ENCODE measurements at places on chromosomes 16 and 17. TPM values are rescaled to one million over a fixed set of nuclear protein-coding genes. Genes with fewer than 3 reads are reported as not detected.

GRCh38 chr17:4706121-4706520, 2.2 kb upstream of the PELP1 start:
- H3K27ac ChIP-seq: peak overlapping the region; percentile 47
- H3K27me3 ChIP-seq: peaks cover 2% of the 10 kb centered on the region
- DNase-seq: no peak
- H3K36me3 ChIP-seq: no peaks in the 10 kb centered on the region

GRCh38 chr16:47461598-47462266, 601 bp downstream of the PHKB start:
- H3K4me1 ChIP-seq: peaks cover 73% of the 10 kb centered on the region
- H3K4me3 ChIP-seq: peak overlapping the region; percentile 96
- H3K27ac ChIP-seq: peak overlapping the region; percentile 97
- no peaks in the 10 kb centered on the region for H3K36me3 ChIP-seq
- peaks cover 8% of the 10 kb centered on the region for H3K27me3 ChIP-seq

DNA sequence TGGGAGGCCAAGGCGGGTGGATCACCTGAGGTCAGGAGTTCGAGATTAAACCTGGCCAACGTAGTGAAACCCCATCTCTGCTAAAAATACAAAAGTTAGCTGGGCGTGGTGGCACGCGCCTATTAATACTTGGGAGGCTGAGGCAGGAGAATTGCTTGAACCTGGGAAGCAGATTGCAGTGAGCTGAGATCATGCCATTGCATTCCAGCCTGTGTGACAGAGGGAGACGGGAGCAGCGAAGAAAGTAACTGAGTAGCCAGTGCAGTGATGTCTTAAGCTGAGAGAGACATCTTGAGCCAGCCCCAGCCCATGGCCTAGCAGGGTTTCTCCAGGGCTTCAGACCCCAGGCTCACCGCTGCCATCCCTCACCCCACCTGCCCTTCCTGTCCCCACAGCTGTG, 9.8 kb upstream of the SMIM5 start:
- H3K4me1 ChIP-seq: no peaks in the 10 kb centered on the region
- H3K27me3 ChIP-seq: no peaks in the 10 kb centered on the region
- H3K36me3 ChIP-seq: peaks cover 8% of the 10 kb centered on the region
- DNase-seq: no peak
- H3K27ac ChIP-seq: no peak overlapping the region
- no peak overlapping the region for H3K4me3 ChIP-seq

DNA sequence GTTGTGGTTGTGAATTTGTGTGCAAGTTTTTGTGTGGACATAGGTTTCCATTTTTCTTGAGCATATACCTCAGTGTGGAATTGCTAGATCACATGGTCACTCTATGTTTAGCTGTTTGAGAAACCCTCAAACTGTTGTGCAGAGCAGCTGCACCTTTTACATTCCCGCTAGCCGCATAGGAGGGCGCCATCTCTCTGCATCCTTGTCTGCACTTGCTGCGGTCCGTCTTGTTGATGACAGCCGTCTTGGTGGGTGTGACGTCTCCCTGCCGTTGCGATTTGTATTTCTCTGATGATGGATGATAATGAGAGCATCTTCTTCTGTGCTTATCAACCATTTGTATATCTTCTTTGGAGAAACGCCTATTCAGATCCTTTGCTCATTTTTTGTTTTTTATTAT, 25.1 kb upstream of the IL17C start:
- no peak overlapping the region for H3K4me3 ChIP-seq
- H3K27ac ChIP-seq: no peak overlapping the region
- peaks cover 27% of the 10 kb centered on the region for H3K36me3 ChIP-seq

DNA sequence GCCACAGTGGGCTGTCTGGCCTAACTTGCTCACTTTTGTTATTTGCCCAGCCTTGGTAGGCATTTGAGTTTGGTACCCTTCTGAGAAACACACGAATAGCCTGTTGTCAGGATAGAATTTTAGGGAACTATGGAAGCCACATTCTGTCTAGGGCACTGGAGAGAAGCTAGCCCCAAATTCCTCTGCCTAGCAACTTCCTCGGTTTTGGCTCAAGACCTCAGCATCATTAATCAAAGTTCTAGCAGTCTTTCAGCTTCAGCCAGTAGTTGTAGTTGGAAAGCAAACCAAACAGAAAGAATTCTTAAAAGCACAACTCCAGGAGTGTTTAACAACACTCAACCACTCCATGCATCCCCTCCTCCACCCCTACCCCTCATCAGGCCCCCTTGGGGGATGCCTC, 572.1 kb upstream of the PSMD7 start:
- H3K4me3 ChIP-seq: no peak overlapping the region
- H3K4me1 ChIP-seq: no peaks in the 10 kb centered on the region
- H3K27me3 ChIP-seq: no peaks in the 10 kb centered on the region
- no peak overlapping the region for H3K27ac ChIP-seq
- no peak for DNase-seq
- H3K36me3 ChIP-seq: no peaks in the 10 kb centered on the region

GRCh38 chr17:9044772-9045463, 23.6 kb downstream of the NTN1 start:
- H3K36me3 ChIP-seq: no peaks in the 10 kb centered on the region
- H3K4me1 ChIP-seq: no peaks in the 10 kb centered on the region
- no peak for DNase-seq
- H3K4me3 ChIP-seq: no peak overlapping the region

DNA sequence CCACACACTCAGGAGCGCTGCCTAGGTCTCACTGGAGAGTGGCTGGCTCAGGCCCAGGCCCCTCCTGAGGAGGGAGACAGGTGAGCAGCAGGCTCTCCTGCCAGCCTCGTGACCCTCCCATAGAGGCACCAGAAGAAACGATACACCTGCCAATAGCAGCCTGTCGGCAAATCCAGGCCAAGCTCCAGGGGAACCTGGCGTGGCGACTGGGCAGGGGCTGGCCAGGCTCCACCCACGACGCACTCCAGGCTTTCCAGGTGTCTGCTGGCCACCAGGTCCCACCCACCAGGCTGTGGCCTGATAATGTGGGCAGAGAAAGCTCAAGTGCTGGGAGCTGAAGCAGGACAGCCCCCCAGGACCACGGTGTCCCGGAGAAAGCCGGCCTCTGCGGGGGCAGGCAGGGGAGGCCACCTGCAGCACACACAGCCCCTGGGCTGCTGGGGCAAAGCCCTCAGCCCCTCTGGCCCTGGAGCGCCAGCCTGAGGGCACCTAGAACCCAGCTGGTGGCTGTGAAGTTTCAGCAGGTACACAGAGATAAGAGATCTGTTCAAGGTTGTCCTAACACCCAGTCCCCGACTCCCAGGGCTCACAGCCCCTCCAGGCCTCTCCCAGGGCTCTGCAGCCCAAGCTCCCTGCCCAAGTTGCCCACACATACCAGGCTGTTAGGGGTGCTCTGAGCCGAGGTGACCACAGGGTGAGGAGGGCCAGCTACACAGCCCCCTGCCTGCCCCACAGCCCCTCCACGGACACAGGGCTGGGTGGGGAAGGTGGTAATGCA, 2.4 kb downstream of the PGAP6 start:
- H3K27ac ChIP-seq: peak overlapping the region; percentile 34
- no peaks in the 10 kb centered on the region for H3K36me3 ChIP-seq
- DNase-seq: no peak
- peaks cover 11% of the 10 kb centered on the region for H3K27me3 ChIP-seq
- H3K4me1 ChIP-seq: peaks cover 24% of the 10 kb centered on the region
- H3K4me3 ChIP-seq: peak overlapping the region; percentile 23

DNA sequence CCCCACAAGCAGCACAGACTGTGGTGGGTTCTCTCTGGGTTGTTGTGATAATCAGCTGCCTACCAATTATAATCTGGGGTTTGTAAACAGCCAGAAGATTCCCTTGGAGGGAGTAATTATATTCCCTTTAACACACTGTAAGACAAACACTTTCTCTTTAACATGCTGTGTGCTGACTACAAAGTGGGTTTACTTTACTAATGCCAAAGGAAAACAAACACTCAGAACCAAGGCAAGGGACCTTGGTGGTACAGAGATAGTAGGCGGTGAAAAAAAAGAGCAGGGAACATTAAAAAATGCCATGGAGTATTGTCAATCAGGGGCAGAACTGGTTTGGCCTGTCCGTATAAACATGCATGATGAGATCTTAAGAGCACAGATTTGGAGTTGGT, 3.0 kb upstream of the VAT1L start:
- no peak for DNase-seq
- H3K4me3 ChIP-seq: no peak overlapping the region

DNA sequence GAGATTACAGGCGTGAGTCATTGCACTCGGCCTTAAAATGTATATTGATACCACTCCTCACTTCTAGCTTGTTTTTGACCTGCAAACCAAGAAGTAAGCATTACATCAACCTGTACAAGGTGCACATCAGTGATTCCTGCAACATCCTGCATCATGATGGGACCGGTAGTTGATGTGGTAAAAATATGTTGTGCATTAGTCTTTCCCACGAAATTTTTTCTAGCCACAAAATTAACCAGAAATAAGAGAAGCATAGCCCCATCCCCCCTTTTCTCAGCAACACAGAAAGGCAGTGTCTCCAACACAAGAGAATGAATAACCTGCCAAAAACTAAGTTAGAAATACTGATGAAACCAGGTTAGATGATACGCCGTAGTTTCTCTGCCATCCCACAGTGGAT, 21.1 kb upstream of the NSMCE1 start:
- H3K4me3 ChIP-seq: no peak overlapping the region
- H3K4me1 ChIP-seq: no peaks in the 10 kb centered on the region
- no peaks in the 10 kb centered on the region for H3K36me3 ChIP-seq

- DNase-seq: no peak
- H3K27me3 ChIP-seq: peaks cover 7% of the 10 kb centered on the region
Measured at GRCh38 chr16:5377280-5377898, 279.8 kb upstream of the EEF2KMT start.

DNA sequence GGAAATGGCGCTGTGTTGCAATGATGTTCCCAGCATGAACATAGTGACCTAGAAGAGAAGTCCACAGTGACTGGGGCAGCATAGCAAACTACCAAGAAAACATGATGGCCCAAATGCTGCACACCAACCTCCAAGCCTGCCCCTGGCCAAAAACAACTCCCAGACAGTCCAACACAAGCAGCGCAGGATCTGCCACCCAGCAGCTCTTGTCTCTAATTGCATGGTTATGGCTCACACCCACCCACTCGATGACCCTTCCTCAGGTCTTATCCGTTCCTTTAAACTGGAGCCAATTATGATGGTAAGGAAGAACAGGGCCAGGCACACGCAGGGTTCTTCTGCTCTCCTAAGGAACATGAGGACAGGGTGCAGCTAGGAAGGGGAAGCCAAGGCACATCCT, 2.9 kb downstream of the MRPL27 start:
- peaks cover 30% of the 10 kb centered on the region for H3K4me1 ChIP-seq
- peaks cover 23% of the 10 kb centered on the region for H3K36me3 ChIP-seq
- H3K4me3 ChIP-seq: no peak overlapping the region
- H3K27ac ChIP-seq: no peak overlapping the region
- DNase-seq: no peak

DNA sequence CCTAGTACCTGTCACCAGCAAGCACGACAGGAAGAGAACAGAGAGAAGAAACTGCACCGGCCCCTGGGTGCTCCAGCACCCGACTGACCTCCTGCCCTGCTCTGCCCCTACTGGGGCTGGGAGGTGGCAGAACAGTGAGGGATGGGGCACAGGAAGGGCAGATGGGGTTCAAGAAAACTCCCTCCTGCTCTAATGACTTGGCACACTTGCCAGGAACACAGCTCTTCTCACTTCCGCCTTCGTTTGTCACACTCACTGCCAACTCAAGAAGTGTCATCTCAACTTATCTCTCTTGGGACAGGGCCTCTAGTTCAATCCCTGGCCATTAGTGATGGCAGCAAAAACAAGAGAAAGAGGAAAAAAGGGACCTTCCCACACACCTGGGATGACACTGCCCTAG, 42.7 kb upstream of the ICAM2 start:
- peaks cover 18% of the 10 kb centered on the region for H3K27me3 ChIP-seq
- H3K4me1 ChIP-seq: peaks cover 100% of the 10 kb centered on the region
- peak overlapping the region; percentile 92 for H3K4me3 ChIP-seq
- peaks cover 55% of the 10 kb centered on the region for H3K36me3 ChIP-seq
- peak overlapping the region; percentile 100 for H3K27ac ChIP-seq
- peak; percentile 43 for DNase-seq

- no peaks in the 10 kb centered on the region for H3K36me3 ChIP-seq
- H3K4me3 ChIP-seq: peak overlapping the region; percentile 96
- peaks cover 68% of the 10 kb centered on the region for H3K4me1 ChIP-seq
- DNase-seq: no peak
- peaks cover 14% of the 10 kb centered on the region for H3K27me3 ChIP-seq
- peak overlapping the region; percentile 98 for H3K27ac ChIP-seq
Measured at GRCh38 chr16:68265078-68265920, 973 bp downstream of the SLC7A6 start.

Gene KRT15
- not detected for polyA plus RNA-seq

Gene SLC12A3
- polyA plus RNA-seq: not detected

Gene HAP1
- polyA plus RNA-seq: not detected

Gene PRDM7
- polyA plus RNA-seq: not detected

Gene CDR2
- polyA plus RNA-seq: 9.6 TPM

Gene ZNF19
- polyA plus RNA-seq: 3.4 TPM

Gene SNX11
- polyA plus RNA-seq: 41.2 TPM

Data from immature natural killer cell (primary cell).